ENCODE measurements at places on chromosomes 16 and 17.

- no peak for DNase-seq
Measured at GRCh38 chr16:85968041-85968920, 69.3 kb downstream of the IRF8 start.

DNA sequence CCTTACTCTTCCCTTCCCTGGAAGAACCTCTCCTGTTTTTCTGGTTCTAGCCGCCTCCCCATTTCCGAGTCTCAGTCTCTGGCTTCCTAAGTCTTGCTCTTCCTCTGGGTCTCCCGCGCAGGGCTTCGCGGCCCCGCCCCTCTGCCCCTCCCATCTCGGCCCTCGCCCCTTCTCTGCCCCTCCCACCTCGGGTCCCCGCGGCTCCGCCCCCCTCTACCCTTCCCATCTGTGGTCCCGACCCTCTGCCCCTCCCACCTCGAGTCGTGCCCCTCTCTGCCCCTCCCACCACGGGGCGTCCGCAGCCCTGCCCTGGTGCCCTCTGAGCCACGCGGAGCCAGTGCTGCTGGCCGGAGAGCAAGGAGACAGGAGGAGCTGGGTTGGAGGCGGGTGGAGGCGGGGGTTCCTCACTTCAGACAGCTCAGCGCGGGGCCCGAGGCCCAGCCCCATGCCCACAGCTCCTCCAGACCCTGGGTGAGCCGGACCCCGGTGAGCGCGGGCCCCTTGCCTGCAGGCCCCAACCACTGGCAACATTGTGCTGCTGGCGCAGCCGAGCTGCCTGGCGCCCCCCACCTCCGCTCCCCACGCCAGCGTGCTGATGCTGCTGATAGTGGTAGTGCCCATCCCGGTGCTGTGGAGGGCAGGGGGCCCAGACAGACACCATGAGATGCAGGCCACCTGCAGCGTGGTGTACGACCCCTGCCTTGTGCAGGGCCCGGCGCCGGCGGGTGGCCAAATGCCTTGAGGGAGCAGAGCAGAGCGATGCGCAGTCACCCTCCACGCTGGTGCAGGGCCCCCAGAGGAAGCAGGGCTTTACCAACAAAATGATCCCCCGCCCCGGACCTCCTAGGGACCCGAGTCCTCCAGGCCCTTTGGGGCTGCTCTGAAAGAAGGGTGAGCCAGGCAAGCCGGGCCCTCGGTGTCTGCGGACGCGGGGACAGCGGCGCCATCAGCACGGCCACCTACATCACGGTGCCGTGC, 2115.3 kb downstream of the TP53TG3F start:
- no peak for DNase-seq

DNA sequence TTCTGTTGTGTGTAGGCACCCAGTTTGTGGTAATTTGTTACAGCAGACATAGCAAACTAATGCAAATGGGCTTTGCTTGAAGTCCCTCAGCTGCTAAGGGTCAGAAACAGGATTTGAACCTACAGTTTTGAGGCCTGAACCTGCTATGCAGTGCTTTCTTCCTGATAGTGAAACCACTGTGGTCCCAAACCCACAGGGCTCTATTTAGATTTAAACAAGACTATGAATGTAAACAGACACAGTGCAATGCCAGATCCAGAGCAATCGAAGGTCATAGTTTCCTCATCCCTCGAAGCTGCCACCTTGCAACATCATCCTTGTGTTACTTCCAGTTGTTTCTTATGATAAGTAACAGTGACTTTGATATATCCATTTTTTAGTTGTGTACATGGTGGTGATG, 630.2 kb downstream of the WWOX start:
- no peak for DNase-seq

GRCh38 chr16:69073181-69073702, 32.2 kb upstream of the HAS3 start:
- no peak for DNase-seq

DNA sequence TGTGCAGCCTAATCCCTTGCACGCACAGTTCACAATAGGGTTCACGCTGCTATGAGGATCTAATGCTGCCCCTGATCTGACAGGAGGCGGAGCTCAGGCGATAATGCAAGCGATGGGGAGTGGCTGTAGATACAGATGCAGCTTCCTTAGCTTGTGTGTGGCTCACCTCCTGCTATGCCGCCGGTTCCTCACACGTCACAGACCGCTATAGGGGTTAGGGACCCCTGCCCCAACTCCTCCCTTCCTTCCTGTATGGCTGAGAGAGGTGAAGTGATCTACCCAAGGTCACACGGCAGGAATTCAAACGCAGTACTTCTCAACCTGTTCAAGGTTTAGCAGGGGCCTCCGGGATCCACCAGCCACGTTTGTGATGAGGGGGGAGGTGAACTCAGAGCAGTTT, 13.4 kb upstream of the PLLP start:
- peak; percentile 77 for DNase-seq

DNA sequence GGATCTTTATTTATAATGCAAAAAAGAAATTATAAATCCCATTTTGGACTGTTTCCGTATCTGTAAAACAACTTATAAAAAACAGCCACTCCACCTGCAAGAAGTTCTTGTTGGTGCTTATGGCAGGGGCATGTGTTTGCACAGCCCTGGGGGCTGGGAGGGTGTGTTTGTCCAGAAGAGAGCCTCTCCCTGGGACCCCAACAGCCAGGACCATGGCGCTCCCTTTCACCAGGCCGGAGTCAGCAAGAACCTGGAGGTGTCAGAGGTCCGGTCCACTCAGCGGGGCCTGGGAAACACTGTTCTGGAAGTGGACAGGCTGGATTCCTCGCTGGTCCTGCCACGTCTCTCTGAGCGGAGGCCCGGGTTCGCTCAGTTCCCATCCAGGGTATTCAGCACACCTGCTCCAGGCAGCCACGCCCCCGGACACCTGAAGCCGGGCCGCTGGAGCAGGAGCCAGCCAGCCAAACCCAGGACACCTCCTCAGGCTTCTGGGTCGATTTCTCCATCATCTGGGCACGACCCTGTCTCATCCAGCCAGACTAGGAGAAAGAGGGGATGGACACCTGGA, 18.9 kb upstream of the GINS2 start:
- DNase-seq, result no peak

DNA sequence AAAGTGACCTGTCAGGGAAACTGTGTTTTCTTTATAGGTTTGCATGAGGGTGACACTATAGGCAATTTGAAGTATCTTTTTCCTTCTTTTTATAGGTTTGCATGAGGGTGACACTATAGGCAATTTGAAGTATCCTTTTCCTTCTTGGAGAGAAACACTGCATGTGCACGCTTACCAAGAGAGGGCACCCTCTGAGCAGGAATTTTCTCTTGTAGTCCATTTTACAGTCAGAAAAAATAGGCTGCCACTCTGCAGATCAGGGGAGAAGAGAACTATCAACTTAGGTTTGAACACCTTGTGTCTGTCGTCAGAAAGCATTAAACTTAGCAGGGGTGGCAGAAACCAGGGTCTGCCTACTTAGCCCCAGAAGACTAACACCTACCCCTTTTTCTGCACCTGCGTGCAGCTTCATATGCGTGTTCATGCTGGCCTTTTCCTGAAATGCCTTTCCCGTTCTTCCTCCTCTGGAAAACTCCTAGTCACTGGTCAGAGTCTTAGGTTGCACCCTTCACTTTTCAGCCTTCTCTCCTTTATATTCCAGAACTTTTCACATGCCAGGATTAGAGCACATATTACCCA, 16.4 kb upstream of the SMIM36 start:
- no peak for DNase-seq

GRCh38 chr17:63295288-63295687, 150.8 kb downstream of the CYB561 start:
- no peak for DNase-seq

DNA sequence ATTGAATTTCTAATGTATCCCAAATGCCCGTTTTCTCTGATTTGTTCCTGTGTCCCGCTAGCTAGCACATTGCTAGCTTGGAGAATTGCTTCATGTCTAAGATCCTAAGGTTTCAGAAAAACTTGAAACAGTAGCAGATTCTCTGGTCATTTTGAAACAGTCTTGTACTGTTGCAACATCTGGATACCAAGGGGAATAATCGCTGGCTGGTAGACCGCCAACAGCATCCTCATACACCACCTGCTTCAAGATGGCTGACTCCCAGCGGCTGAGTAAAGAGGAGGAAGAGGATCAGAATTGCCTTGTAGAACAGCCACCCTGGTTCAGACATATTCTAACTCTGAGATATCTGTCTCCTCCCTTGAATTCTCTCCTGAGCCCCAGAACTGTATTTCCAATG, 226.7 kb upstream of the ELAC2 start:
- DNase-seq, result no peak

Measured in CMK (cell line).